ENCODE measurements at places on chromosomes 11 and 22.

DNA sequence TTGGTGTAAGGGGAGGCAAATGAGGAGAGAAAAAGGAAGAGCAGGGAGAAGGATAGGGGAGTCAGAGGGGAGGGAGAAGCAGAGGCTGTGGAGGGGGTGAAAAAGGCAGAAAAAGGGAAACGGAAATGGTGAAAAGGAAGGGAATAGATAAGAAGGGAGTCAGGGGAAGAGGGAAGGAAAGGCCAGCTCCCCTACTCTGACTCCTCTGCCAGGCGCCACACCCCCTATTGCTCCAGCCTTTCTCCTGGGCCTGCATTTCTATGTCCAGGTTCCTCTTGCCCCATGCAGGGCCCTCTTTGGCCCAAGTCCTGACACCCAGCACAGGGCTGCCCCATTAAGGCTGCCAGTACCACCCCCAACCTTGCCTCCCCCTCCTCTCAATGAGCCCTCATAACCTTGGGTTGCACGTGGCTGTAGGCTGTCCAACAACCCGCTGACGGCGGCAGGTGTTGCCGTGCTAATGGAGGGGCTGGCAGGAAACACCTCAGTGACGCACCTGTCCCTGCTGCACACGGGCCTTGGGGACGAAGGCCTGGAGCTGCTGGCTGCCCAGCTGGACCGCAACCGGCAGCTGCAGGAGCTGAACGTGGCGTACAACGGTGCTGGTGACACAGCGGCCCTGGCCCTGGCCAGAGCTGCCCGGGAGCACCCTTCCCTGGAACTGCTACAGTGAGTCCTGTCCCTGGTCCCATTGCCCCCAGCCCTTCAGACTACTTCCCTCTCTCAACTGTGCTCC lies 3.4 kb upstream of the NHERF4 start:
- no peak for DNase-seq

DNA sequence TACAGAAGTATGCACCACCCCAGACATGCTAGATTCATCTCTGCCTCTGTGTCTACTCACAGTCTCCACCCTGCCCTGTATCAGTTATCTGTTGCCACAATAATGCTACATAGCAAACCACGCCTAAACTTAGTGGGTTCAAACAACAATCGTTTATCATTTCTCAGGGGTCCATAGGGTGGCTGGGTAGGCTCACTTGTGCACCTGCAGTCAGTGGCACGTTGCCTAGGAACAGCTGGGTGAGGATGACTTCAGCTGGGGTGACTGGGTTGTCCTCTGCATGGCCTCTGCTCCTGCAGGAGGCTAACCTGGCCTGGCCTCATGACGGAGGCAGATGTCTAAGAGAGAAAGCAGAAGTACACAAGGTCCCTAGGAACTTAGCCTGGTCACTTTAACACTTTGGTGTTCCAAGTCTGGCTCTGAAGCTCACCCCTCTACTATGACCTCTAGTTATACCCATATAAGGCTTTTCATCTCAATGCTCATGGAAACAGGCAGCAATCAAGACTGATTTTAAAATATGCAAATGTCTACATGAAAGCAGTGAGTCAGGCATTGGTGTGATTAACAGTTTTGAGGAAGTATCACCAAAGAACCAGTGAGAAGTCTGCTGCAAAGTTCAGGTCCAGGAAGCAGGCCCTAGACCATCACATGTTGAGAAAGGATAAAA lies 10.7 kb downstream of the OLFML1 start:
- DNase-seq, result no peak

GRCh38 chr11:61872935-61873565 lies 18.3 kb downstream of the FADS3 start:
- DNase-seq, result no peak

- DNase-seq, result no peak
These were observed 263.5 kb upstream of the CCDC179 start for GRCh38 chr11:23123753-23124152.

GRCh38 chr11:129489249-129489648 lies 113.6 kb downstream of the BARX2 start:
- DNase-seq, result no peak

DNA sequence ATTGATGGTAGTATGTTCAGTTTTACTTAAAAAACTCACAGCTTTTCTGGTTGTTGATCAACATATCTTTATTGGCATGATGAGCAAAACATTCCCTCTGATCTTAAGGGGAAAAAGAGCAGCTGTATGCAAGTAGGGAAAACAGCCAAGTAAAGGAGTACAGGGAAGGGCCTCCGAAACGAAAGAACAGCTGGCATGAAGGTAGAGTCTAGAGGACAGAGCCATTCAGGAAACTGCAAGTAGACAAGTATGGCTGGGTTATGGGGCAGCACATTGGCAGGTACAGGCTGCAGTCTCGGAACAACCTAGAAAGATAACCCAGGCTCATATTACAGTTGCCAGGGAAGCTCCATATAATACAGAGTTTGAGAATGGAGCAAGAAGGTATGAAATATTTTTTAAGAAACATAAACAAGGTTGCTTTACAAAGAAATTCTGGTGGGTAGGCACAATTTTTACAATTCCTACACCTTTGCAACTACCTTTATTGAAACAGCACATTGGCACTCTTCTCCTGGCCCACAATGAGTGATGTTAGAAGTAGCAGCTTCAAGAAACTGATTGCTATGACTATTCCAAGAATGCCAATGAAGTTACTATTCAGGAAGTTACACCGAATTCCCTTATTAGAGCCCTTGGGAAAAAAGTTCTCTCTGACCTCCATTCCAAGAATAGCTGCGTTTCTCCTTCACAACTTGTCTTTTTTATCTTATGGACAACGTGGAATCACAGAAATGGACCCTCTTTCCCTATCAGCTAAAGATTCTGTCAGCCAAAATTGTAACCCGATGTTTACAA lies 45.2 kb downstream of the LGR4 start:
- no peak for DNase-seq

DNA sequence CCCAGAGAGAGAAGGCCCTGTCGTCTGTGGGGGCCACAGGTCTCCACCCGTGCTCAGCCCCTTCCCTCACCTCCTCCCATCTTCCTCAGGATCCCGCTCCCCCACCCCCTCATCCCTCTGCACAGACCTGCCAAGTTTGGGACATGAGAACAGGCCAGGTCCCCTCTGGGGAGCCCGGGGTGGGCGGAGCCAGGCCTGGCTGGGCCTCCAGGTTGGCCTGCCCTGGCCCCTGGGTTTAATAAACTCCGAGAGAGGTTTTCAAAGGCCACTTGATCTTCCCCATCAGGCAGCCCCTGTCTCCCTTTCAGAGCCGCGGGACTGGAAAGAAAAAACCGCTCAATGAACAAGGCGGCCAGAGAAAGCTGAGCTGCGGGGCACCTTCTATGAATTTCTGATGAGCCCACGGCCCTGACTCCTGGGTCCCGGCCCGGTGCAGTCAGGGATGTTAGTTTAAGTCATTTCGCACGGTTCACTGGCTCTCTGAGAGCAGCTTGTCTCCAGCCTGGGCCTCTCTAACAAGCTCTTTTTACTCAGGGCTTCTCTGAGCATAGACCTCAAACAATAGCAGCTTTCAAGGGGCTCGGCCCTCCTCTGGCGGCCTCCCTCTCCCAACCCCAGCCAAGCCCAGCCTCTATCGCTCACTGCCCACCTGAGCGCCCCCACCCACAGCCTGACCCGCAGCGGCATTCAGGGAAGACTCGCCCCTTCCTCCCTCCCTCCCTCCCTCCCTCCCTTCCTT lies 64.8 kb downstream of the RPUSD4 start:
- DNase-seq, result no peak

GRCh38 chr22:46684706-46685105 lies 53.3 kb downstream of the CERK start:
- DNase-seq, result no peak

DNA sequence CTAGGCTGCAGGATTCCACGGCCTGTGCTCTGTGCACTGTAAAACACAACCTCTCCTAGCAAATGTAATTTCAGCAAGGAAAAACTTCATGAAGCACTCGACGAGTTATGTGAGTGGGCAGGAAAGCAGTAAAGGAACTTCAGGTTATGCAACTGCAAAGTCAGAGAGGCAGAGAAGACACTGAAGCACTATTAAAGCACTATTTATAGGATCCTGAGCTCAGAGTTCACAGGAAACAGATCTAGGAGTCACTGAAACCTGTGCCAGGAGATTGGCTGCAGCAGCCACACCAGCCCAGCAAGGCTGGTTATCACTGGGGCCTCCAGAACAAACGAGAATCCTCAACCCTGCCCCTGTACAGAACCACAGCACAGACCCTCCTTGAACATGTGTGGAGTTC lies 2.5 kb downstream of the SMIM35 start:
- no peak for DNase-seq

DNA sequence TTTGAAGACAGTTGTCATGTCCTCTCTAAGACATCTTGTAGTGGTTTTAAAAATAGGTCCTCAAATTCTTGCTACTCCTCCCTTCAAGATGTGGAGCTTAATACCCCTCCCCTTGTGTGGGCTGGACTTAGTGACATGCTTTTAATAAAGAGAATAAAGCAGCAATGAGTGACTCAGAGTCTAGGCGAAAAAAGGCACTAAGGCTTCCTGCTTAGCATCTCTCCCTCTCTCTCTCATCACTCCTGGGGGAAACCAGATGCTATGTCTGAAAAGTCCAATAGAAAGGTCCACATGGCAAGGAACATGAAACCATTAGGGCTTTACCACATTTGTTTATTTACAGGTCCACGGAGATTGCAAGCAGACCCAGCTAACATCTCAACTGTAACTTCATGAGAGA lies 11.7 kb downstream of the SERGEF start:
- no peak for DNase-seq

GRCh38 chr11:106457727-106458126 lies 380.3 kb downstream of the AASDHPPT start:
- DNase-seq, result no peak

GRCh38 chr11:64367931-64368672 lies 9.1 kb downstream of the RPS6KA4 start:
- DNase-seq, result no peak

DNA sequence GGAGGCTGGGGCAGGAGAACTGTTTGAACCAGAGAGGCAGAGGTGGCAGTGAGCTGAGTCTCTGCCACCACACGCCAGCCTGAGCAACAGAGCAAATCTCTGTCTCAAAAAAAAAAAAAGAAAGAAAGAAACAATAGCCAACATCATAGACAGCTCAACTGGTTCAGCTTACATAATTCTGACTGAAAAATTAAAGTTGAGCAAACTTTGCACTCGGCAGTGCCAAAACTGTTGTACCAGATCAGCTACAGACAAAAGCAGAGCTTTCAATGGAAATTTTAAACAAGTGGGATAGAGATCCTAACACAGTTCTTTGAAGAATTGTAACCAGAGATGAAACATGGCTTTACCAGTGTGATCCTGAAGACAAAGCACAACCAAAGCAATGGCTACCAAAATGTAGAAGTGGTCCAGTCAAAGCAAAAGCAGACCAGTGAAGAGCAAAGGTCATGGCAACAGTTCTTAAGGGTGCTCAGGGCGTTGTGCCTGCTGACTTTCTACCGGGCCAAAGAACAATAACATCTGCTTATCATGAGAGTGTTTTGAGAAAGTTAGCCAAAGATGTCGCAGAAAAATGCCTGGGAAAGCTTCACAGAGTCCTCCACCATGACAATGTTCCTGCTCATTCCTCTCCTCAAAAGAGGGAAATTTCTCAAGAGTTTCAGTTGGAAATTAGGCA lies 59.3 kb downstream of the TTC28 start:
- DNase-seq, result no peak

GRCh38 chr22:21718499-21718898 lies 17.1 kb downstream of the YPEL1 start:
- no peak for DNase-seq

DNA sequence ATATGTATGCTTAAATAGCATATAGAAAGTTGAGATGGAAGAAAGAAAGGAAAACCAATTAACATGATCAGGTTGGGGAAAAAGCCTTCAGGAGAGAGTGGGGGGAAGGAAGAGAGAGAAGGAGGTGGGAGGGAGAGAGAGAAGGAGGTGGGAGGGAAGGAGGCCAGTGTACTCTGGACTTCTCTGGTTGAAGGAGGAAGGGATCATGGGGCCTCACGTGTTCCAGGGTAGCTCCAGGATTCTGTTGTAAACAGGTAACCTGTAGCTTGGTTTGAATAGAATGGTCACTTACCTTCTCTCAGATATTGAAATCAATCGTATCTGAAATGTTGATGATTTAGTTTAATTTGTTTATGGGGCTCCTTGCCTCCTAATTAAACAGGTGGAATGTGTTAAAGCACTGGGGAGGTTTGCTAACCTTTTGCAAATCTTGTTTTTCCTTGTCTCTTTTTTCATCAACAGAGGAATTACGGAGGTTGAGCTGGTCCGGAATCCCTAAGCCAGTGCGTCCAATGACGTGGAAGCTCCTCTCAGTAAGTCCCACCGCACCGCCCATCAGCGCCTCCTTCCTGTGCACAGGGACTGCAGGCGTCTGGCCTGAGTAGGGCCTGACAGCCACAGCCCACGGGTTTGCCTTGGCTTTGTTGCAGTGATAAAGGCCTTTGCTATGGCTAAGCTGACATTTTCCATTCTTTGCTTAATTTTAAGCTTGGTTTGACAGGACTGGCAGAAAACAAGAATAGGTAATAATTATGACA lies 115.9 kb downstream of the TBC1D22A start:
- DNase-seq, result peak; percentile 67

GRCh38 chr11:2300290-2300935 lies 1.3 kb downstream of the C11orf21 start:
- peak; percentile 23 for DNase-seq

GRCh38 chr11:115238791-115239190 lies 265.4 kb downstream of the CADM1 start:
- no peak for DNase-seq

DNA sequence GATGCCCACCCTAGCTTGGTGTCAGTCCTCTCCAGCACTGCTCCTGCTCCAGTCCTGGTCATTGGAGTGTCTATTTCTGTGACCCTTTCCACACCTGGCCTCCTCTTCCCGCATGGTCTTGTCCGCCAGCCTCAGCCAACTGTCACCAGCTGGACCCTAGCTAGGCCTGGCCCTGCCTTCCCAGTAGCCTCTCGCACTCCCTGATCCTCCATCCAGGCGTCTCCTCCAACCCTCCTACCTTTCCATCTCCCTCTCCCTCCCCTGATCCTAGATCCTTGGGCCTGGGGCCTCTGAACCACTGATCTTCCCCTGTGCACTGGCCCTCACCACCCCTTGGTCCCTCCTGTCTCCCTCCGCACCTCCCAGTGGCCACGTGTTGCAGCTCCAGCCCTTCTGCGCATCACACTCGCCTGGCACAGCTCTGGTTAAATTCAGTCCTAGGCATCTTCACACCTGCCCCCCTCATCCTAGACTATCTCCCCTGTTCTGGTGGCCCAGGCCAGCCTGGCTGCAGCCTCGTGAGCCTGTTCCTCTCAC lies 9.9 kb downstream of the SYNGR1 start:
- DNase-seq, result no peak

GRCh38 chr11:16052750-16053149 lies 303.6 kb downstream of the SOX6 start:
- DNase-seq, result no peak

DNA sequence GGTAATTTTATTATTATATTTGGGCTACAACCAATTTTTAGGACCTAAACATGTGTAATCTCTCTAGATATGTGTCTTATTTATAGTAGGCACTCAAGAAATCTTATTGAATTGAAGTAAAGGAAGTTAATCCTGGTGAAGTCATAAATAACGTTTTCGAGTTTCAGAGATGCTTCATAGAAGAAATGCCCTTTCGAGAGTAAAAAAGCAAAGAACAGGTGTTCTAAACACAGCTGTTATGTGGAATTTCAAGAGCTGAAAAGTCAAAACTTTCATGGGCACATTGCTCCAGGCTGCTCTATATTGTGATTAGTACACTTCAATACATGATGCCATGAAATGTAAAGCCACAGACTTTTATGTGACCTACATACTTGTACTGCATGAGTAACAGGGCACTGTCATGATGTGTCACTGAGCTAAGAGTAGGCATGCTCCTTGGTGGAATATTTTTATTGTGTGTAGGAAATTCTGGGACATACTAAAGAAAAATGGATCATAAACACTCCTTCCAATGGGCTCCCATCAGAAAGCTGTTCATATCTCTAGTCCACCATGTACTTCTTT lies 7.2 kb upstream of the ELMOD1 start:
- DNase-seq, result no peak
